ENCODE measurements at places on chromosomes 16 and 17. TPM values are rescaled to one million over a fixed set of nuclear protein-coding genes. Genes with fewer than 3 reads are reported as not detected.
A peak's percentile ranks its signal among the peaks of the same experiment; 100 is the strongest.

- DNase-seq = peak; percentile 26
These were observed 46.2 kb downstream of the CYB561 start for GRCh38 chr17:63399856-63400255.

DNA sequence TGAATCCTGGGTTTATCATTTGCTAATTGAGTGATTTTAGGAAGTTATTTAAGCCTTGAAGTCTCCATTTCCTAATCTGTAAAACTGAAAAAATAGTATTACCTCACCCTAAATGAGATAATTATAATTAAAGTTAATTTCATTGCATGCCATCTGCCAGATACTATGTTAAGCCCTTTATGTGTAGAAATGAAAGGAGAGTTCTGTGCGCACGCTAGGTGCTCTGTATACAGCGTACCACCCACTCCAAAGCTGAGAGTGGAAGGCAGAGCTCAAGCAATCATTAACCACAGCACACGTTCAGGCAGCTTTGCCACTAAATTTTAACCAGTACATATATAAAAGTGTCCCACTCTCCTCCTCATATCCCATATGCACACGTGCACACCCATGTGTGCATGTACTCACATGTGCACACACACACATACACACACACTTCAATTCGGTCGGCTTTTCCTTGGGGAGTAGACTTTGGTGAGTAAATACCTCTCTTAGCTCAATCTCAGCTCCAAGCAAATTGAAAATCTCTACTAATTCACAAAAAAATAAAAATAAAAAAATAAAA is 204.8 kb downstream of the GRIN2A start:
- DNase-seq = no peak

- no peak for DNase-seq
These were observed 16.4 kb upstream of the ALOX15B start for GRCh38 chr17:8022360-8023003.

DNA sequence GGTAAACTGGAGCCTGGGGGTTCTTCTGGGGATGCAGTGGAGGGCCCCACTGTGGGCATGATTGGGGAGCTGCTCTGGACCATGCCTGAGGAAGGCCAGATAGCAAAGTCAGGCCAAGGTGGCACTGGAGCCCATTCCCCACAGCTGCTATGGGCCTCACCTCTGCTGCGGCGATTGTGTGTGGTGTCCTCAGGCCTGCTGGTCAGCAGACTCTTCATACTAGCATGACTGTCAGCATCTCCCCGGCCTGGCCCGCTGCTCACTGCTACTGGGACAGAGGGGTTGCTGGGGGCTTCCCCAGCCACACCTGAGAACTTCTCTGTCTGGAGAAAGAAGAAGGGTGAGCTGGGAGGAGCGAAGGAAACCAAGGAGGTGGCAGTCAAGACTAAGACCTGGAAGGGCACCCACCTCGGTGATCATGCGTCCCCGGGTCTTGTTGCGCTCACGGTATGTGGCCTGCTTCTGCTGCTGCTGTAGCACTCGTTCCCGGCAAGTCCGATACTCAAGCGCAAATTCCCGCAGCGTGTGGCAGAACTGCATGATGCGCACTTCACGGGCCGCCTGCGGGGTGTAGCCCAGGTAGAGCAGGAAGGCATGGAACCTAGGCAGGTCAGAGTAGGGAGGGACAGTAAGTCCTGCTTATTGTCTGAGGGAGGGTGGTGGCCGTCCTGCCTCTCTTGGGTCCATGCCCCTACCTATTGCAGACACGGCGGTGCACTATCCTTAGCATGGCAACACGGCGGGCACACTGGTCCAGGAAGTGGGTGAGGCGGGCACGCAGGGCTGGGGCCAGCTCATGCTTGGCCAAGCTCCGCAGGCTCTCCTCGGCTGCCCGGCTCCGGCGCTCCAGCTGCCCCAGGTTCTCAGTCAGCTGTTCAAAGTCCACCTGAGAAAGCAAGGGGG is 3.2 kb downstream of the TMEM208 start:
- DNase-seq = no peak

DNA sequence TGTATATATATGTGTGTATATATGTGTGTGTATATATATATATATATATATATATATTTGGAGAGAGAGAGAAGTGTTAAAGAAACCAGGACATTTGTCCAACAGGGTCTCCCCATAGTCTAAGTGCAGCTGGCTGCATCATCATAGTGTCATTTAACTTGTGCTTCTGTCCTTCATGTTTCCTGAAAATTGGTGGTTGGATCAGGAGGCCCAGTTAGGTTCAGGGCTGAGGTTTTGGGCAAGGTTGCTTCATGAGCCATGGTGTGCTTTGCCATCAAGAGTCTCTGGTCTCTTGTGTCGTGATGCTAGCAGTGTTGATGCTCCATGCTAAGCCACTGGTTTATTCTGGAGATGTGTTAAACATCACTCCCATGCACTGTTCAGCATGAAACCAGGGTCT is 85.3 kb downstream of the C16orf95 start:
- DNase-seq = no peak

GRCh38 chr17:70060415-70060814 is 14.6 kb upstream of the KCNJ16 start:
- no peak for DNase-seq

Gene ZNF423
- polyA plus RNA-seq = 32.7 TPM

DNA sequence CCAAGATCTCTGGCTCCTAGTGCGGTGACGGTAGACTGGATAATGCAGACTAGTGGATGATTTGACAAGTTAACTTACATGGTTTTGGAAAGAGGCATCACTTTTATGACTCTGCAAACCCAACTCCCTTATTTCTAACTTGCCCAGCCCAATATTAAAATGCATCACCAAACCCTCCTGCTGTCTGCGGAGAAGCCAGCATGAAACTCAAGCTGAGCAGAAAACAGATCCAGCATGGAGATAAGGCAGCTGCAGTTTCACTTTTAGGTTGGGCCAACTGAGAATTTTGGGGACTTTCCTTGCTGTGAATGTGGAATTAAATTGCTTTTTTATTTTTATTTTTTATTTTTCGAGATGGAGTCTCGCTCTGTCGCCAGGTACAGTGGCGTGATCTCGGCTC is 27.8 kb downstream of the CDH1 start:
- peak; percentile 91 for DNase-seq

DNA sequence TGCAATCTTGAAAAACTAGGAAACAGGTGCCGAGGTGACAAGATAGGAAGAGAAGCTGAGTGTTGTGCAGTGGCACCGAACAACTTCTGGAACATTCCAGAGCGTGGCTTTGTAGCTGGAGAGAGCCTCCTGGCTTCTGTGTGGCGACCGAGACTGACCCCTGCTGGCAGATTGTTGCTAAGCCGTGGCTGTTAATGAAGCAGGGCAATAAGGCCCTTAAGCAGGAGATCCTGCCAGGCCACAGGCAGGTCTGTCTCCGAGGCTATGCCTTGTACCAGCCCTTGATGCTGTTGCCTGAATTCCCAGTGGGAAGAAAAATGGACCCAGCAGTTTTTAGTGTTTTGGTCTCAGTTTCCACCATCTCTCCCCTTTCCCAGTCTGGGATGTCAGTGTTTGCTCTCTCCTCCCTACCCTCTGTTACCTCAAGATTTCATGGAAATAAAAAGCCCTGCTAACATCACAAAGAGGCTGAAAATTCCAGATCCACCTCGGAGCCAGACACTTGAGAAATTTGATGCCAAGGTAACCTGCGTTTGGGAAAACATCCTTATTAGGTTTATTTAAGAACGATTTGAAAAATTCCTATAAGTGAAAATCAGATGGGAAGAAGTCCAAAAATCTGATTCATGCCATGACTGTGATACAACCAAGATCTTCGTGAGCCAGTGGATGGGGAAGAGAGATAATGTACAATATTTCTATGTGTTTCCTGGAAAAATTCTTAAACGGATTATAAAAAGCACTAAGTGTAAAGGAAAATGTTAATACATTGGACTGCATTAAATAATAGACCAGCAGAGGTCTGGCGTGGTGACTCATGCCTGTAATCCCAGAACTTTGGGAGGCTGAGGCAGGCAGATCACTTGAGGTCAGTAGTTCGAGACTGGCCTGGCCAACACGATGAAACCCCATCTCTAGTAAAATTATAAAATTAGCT is 265.1 kb downstream of the PRKCA start:
- peak; percentile 65 for DNase-seq

Gene KCNJ2
- 1.2 TPM for polyA plus RNA-seq

DNA sequence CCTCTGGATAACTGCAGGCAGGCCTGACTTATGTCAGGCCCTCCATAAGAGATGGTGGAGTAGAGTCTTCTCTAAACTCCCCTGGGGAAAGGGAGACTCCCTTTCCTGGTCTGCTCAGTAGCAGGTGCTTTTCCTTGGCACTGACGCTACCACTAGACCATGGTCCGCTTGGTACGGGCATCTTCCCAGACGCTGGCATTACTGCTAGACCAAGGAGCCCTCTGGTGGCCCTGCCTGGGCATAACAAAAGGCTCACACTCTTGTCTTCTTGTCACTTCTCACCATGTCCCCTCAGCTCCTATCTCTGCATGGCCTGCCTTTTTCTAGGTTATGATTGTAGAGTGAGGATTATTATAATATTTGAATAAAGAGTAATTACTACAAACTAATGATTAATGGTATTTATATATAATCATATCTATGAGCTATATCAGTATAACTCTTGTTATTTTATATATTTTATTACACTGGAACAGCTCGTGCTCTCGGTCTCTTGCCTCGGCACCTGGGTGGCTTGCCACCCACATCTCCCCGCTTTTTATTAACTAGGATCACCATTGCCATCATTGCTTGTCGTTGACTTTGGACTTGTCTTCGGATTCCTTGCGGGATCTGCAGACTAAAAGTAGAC is 59.8 kb upstream of the ARL4D start:
- peak; percentile 92 for DNase-seq

GRCh38 chr17:3602499-3602898 is 6.7 kb downstream of the TRPV1 start:
- no peak for DNase-seq

GRCh38 chr16:88907768-88908167 is 41.3 kb upstream of the PABPN1L start:
- DNase-seq = no peak

- peak; percentile 17 for DNase-seq
These were observed 767 bp downstream of the RPS6KB1 start for GRCh38 chr17:59893676-59894100.

- DNase-seq = no peak
These were observed 48.1 kb upstream of the GOSR1 start for GRCh38 chr17:30429155-30429554.

DNA sequence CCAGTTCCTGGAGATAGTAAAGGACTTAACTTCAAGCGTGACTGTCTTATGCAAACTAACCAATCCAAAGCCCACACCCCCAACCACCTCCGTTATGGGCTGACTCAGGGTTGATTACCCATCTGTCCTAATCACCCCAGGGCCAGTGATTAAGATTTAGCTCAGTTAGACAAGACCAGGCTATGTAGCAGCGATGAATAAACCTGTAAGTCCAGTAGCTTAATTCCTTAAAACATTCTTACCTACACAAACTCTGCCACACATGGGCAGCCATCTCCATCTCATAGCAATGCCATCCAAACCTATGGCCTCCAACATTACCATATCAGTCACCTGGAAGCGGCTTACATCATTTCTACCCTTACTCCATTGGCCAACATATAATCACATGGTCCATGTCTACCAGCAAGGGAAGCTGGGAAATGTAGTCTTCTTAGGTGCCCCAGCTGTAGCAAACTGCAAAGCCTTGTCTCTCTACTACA is 266.7 kb downstream of the SHISA9 start:
- no peak for DNase-seq

DNA sequence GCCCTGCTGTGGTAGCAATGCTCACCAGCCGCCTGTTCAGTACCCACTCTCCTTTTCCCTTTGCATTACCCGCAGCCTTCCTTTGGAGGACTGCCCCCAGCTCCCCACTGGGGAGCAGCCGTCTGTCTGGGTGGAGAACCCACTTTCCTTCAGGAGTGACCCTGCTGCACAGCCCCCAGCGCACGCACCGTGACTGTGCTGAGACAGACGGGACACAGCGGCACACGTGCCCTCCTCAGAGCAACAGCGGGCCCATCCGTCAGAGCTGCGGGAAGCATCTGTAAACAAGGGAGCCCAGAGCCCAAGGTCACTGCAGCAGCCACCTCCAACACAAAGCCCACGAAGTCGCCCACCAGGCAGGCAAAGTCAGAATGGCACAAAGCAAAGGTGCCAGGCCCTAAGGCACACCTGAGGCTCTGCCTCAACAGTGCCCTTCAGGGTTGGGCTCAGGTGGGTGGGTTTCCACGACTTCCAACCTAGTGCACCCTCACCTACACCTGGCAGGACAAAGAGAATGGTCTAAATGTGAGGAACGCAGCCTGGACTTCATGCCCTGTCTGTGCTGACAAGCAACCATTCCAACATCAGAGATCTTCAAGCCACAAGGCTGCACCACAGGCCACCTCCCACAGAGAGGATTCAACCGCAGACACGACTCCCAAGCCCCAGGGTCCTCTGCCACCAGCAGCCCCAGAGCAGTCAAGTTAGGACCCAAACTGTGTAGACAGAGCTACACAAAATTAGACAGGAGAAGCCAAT is 9.9 kb downstream of the AXIN1 start:
- no peak for DNase-seq

Gene HBM
- not detected for polyA plus RNA-seq

- no peak for DNase-seq
These were observed 158.6 kb upstream of the ZNF267 start for GRCh38 chr16:31714903-31715504.

Gene NRN1L
- polyA plus RNA-seq = 2.6 TPM

- no peak for DNase-seq
These were observed 386.2 kb downstream of the SNX29 start for GRCh38 chr16:12362482-12363458.

DNA sequence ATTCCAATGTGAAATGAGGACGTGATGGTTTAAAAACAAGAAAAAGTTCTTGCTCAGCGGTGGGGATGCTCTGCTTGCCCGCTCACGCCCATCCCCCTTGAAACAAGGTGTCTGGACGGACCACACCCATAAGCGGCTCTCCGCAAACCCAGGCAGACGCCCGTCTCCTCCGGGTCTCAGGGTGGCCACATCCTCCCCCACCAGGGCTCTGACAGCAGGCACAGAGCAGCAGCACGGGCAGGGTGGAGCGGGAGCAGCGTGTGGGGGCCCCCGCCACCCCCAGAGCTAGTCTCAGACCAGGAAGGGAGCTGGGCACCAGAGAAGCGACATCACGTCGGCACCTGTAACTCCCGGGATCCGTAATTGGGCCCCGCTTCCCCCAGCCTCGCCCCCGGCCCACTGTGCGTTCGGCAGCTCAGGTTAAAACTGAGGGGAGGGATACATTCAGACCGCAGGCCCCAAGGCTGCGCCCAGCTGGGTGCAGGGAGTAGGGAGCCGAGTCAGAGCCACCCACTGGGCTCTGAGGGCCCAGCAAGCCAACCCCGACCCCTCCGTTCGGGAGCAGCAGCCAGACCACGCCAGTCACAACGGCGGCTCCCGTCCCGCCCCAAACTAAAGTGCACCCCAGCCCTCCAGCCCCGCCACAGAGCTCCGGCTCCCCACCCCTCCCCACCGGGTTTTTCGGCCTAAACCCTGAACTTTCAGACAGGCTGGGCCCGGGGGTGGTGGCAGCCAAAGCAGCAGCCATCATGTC is 22.0 kb downstream of the CLUH start:
- no peak for DNase-seq

GRCh38 chr16:54517181-54517580 is 230.6 kb upstream of the IRX3 start:
- DNase-seq = no peak

- peak; percentile 83 for DNase-seq
These were observed 254.4 kb upstream of the PMFBP1 start for GRCh38 chr16:72426386-72426785.

GRCh38 chr16:77599793-77600415 is 122.4 kb upstream of the NUDT7 start:
- DNase-seq = peak; percentile 25
